ENCODE measurements at places on chromosomes 6 and 20.

DNA sequence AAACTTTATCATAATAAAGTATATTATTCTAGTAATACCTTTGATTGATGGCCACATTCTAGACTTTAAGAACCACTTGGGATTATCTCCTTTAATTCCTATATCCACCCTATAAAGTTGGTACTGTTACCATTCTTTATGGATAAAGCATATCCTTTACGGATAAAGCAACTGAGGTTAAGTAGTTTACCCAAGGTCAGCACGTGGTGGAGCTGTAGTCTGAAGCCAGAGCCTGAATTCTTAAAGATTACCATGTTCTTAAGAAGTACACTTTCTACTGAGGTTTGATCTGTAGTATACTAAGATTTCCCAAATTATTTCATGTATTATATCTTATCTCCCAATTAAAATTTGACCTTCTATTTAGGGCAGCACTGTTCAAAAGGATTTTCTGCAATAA is 3.0 kb upstream of the NCOA7 start:
- no peak for DNase-seq

DNA sequence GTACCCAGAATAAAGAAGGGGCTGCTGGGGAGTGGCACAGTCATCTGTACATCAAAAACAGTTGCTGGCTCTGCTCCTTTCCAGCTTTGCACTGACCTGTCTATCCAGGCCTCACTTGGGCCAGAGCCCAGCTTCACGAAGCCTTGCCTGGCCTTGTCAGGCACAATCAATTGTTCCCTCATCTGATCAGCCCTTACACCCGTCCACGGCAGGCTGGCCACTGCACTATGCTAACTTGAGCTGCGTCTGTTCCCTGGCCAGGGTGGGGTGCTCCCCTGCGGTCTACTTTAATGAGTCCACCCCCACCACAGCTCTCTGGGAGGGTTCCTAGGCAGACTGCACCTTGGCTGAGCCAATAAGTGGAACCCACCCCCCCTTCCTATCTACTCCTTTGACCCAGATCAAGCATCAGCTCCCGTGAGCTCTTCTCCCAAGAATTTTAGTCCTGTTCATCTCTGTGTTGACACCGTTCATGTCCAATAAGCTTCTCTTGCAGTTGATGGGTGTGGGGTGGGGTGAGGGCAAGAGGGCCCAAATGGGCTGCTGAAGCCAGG is 74.3 kb upstream of the MLN start:
- no peak for DNase-seq

- no peak for DNase-seq
These were observed 56.6 kb upstream of the BLCAP start for GRCh38 chr20:37584238-37584807.

DNA sequence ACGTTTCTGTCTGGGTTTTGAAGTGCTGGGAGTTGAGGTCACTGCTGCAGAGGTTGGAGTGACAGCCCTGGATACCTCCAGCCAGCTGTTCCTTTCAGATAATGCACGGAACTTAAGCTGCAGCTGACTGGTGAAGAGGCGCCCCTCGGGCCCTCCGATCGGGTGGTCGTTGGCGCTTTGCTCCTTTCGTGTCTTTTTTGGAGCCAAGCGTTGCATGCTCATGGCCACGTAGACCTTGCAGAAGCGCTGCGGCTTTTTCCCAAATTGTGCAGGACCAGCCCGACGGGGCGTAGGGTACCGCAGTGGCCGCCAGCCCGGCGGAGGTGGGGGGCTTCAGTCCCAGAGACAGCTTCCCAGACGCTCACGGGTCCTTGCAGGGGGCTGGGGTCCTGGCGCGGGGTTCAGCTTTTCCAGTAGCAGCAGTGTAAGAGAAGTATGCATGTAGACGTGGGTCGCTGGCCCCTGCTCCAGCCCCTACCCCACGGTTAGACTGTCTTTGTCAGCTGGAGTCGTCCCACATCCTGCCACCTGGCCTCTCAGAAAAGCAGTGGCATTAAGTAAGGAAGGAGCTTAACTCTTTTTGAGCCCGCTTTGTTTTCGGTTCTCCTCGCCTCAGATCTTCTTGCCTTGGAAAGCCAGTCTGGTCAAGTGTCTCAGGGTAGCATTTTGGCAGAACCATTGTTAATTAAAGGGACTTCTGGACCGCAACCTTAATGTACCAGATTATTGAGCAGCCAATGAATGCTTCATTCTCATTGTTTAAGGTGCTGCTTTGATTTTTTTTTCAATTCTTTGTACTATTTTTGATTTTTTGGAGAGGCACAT is 838 bp downstream of the TNFAIP3 start:
- no peak for DNase-seq

Measured in activated CD4-positive, alpha-beta T cell treated with anti-CD3 and anti-CD28 coated beads, Interleukin-2, amount 50 U/mL, for 24 hours (primary cell).